ENCODE measurements at places on chromosomes 1 and 21.
A peak's percentile ranks its signal among the peaks of the same experiment; 100 is the strongest.

- no peak for DNase-seq
Measured at GRCh38 chr1:165897326-165898303, 70.2 kb downstream of the UCK2 start.

DNA sequence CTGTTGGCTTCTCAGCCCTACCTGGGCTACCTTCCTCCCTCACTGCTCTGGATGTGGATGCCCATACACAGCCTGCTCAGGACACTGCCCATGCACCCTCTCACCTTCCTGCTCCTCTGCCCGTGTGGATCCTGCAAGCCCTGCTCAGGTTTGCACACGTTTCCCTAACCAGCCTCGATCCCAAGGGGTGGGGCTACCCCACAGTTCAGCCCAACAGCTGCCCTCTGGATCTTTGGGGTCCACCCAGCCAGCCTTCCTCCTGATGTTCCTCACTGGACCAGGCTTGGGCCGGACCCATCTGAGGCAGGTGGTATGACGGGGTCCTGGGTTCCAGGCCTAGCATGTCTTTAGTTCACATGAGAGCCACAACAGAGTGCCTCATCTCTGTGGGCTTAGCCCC is 4.7 kb downstream of the TMEM54 start:
- no peak for DNase-seq

GRCh38 chr1:162033428-162033827 is 9.8 kb upstream of the OLFML2B start:
- no peak for DNase-seq

GRCh38 chr1:92483610-92484471 is 2.9 kb downstream of the GFI1 start:
- peak; percentile 76 for DNase-seq

- DNase-seq = no peak
Measured at GRCh38 chr1:205774198-205775014, 876 bp downstream of the RAB29 start.

GRCh38 chr1:238861342-238862066 is 524.9 kb upstream of the CHRM3 start:
- DNase-seq = no peak

DNA sequence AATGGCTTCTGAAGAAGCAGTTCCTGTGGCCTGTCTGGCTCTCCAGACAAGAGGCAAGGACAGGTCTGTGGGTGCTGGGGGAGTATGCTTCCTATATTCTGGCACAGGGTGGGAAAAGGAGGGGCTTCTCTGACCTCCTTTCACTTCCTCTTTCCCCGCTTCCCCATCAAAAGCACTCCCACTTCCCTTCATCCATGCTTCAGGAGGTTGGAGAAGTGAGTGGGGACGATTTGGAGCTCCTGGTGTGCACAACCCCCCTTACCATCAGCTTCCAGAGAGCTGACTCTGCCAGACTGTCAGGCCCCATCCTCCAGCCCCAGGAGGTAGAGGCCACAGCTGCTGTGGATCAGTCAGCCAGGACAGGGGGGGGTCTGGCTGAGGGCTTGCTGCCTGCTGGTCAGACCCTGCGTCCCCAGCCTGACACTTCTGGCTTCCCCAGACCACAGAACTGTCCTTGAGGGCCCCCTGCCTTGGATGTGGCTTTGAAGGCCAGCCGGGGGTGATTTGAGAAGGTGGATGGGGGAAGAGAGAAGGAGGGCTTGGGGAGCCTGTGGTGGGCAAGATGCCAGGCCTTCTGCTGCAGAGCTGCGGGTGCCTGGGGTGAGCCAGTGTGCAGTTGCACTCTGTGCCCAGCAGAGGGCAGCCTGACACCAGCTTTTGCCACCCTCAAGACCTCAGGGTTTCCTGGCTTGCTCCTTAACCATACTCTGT is 21.5 kb upstream of the TMEM222 start:
- DNase-seq = peak; percentile 72

Measured in activated T-cell treated with anti-CD3 and anti-CD28 coated beads for 24 hours (primary cell).